Neural progenitor cell (in vitro differentiated cells): ENCODE measurements at places on chromosomes 6 and 20.

DNA sequence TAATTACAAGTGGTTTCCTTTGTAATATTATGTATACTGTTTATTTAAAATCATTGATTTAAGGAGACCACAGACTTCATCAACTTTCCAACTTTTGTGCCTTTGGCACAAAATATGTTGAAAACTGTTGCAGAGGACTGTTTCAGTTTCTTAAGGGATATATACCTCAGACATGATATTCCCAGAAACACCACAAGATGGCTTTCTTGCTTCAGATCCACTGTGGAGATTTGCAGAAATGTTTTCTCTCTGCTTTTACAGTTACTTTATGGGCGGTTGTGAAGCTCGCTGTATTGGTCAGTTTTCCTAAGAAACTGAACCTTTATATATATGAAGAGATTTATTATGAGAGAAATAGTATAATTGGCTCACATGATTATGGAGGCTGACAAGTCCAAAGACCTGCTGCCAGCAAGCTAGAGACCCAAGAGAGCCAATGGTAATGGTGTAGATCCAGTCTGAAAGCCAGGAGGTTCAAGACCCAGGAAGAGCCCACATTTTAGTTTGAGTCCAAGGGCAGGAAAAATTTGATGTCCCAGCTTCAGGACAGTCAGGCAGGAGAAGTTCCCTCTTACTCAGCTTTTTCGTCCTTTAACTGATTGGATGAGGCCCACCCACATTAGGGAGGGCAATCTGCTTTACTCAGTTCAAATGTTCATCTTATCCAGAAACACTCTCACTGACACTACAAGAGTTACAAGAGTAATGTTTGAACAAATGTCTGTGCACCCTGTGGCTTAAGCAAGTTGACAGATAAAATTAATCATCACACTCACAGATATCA lies 12.8 kb downstream of the ME1 start:
- DNase-seq = peak; percentile 51

DNA sequence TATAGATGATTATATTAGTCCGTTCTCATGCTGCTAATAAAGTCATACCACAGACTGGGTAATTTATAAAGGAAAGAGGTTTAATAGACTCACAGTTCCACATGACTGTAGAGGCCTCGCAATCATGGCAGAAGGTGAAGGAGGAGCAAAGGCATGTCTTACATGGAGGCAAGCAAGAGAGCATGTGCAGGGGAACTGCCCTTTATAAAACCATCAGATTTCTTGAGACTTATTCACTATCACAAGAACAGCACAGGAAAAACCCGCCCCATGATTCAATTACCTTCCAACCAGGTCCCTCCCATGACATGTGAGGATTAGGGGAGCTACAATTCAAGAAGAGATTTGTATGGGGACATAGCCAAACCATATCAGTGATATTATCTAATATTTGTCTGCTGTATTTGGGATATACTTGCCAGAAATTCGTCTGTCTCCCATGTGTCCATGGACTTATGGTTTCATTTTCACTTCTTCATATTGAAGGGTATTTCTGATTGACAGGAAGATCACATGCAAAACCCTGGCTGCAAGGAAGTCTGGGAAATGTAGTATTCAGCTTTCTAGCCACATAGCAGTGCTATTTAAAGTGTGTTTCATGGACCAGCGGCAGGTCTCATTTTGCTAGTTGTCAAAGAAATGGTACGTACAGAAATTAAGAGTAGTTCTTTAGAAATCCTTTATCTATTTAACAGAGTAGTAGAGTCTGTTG lies 50.5 kb upstream of the PAK5 start:
- no peak for DNase-seq

DNA sequence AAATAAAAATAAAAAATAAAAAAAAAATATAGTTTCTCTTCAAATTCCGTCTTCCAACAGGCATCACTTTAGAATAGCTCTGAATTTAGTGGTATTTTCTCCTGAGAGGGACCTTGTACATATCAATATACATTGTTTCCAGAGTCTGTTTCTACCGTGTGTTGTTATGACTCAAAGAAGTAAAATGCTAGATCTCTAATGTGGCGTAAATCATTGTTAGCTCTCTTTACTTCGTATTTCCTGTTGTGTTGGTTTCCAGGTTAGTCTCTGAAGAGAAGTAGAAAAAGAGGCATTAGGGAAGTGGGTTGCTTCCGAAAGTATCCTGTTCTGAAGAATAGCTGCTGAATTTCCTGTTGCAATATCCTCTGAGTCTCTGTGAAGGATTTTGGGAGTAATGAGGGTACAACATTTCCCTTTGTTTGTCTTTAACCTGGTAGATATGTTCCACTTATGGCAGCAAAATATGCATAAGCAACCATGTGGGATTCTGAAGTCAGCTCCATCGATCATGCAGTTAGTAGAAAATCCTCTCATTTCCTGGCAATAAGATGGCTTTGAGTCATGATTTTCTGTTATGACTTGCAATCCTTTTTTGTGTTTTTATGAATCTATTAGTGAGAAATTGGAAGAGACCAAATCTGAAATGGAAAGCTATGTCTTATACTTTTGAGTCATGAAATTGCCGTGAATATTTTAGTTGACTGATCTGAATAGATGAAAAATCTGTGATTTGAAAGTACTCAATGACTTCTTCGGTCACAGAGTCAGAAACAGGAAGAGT lies 42.0 kb upstream of the MCHR2 start:
- no peak for DNase-seq

DNA sequence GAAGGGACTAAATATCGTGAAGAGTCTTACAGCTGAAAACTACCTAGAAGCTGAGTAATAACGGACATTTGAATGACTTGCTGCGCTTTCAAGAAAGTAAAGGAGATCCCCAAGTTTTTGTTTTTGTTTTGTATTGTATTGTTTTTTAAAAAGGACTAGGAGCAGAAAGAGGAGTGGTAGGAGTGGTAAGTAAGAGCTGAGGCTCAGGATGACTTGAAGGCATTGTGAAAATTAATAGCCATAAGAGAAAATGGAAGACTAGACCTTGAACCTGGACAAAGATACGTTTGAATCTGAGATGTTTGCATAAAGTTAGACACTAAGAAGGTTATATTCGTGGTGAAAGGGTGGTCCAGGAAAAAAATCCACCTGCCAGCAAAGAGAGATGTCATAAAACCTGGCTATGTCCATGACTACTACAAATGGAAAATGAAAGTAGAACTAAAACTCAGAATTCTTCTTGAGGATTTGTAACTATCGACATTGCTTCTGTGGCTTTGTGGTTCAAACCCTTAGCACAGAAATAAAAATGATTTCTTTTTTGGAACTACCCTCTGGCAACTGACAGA lies 824.8 kb upstream of the FLRT3 start:
- no peak for DNase-seq

GRCh38 chr6:83368577-83368976 lies 62.3 kb downstream of the ME1 start:
- no peak for DNase-seq

DNA sequence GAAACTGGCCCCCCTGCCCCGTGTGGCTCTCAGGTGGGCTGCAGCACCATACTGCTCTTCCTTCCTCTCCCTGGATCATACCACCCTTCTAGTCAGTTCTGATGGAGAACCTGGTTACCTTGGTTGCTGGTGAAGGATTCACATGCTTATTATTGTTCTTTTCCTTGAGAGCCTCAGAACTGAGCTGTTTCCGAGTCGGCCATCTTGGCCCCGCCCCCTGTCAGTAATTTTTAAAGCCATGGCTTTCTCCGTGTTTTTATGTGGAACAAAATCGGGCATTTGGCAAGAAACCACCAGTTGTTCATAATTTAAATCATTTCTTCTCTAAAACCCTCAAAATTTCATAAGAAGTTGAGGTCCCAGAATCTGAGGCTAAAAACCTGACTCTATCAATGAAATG lies 493.8 kb downstream of the NKAIN2 start:
- DNase-seq = no peak

- DNase-seq = no peak
These were observed 2.4 kb downstream of the CST8 start for GRCh38 chr20:23493172-23493772.

DNA sequence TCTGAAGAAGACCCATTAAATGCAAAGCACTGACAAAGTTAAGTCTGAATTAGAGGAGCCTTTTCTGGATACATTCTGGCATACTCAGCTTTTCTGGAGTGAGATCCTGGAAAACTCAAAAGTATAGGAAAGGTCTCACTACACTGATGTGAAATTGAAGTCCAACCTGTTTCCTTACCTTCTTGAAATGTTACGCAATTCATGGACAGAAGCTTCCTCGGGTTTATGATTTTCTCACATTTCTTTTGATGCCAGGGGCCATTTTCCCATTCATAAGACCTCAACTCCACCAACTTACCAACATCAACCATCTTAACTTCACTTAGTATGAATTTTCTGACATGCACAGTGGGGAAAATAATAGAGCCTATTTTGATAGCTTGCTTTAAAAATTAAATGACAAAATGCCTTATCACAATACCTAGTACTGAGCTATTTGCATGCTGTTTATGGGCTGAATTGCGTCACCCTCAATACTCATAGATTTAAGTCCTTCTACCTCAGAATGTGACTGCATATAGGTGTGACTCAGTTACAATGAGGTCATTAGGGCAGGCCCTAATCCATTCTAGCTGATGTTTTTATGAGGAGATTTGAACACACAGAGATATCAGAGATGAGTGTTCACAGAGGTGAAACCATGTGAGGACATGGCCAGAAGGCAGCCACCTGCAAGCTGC lies 73.4 kb upstream of the RAB32 start:
- no peak for DNase-seq

DNA sequence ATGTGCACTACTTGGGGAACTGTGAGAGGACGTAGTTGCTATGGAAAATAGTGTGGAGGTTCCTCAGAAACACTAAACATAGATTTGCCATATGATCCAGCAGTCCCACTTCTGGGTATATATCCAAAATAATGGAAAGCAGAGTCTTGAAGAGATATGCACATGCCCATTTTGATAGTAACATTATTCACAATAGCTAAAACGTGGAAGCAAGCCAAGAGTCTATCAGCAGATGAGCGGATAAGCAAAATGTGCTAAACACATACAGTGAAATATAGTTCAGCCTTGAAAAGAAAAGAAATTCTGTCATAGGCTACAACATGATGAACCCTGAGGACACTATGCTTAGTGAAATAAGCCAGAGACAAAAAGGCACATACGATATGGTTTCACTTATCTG lies 11.1 kb downstream of the SYNDIG1 start:
- no peak for DNase-seq

- DNase-seq = no peak
These were observed 981 bp downstream of the HM13 start for GRCh38 chr20:31515072-31515774.

- peak; percentile 69 for DNase-seq
These were observed 78.4 kb downstream of the GMPR start for GRCh38 chr6:16316741-16317251.

DNA sequence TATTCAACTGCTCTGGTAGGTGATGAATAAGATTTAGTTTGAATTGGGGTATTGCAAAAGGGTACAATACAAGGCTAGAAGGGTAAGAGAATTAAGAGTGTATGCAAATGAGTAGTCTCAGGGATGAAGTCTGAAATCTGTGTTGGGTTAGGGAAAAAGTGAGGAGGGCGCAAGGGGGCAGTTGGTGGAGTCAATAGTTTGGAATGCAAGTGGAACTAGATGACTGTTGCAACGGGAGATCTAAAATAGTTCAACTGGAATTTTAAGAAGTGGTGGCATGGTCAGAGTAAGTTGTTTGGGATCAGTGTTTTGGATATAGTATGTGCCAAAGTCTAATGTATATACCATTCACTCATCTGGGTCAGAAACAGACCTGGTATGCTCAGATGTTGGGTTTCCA lies 329.6 kb downstream of the GJA1 start:
- DNase-seq = no peak

DNA sequence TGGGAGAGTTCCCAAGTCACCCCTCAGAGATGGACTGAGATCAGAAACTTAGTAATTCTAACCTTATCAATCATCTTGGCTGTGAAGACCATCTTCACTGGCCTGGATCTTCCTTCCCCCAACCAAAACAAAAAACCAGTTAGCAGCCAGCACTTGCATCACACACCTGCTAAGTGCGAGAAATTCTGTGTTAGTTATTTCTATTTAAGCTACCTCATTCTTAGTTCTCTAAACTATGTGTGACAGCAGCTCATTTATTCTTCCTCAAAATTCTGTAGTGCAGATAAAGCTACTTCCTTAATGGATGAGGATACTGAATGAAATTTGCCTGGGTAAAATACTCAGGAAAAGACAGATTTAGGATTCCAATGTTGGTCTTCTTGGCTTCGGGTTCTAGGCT lies 18.2 kb upstream of the TAGAP start:
- DNase-seq = no peak

- DNase-seq = no peak
These were observed 88.2 kb upstream of the ATXN1 start for GRCh38 chr6:16849280-16849987.

DNA sequence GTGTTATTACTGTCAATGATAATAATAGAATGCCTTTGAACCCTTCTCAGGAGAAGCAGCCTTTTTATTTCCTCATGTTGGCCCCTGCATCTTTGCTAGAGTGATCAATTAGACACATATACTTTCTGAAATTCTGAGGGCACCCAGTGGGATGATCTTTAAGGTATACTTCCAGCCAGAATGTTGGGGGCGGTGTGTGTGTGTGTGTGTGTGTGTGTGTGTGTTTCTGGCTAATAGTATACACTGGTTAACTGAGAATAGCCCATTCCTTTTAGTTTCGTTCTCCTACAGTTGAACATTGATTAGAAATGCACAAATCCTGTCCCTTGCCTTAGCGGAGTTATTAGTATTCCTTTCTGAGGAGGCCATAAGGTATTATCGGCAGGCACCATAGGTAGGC lies 41.7 kb upstream of the CCDC167 start:
- no peak for DNase-seq

DNA sequence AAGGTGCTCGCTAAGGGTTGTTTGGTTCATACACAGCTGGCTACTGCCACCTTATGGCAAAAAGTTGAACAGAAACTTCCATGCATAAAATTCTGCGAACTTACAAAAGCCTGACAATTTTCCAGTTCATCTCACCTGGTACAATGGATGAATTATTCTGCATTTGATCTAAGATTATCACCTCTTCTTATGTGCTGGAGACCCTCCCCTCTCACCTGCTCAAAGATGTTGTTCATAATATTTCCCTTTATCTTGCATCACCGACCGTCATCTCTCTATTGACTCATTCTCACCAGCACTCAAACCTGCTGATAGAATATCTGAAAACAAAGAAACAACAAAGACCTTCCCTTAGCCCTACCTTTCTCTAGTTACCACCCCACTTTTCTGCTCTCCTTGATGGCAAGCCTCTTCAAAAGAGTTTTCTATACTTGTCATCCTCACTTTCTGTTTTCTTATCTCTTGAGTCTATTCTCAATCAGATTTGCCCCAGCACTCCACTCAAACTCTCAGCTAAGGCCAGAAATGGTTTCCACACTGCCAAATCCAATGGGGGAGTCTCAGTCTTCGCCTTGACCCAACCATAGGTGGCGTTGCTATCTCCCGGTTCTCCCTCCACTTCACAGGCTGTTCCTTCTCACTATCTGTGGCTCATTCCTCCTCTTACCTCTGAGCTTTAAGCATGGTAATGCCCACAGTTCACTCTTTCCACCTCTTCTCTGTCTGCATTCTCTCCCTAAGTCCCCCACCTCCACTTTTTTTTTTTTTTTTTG lies 25.8 kb downstream of the SNRNP48 start:
- DNase-seq = peak; percentile 63

- DNase-seq = no peak
These were observed 34.9 kb upstream of the BMP6 start for GRCh38 chr6:7691021-7691420.

GRCh38 chr20:48613926-48614325 lies 213.9 kb downstream of the PREX1 start:
- no peak for DNase-seq
